Type B pancreatic cell (in vitro differentiated cells): ENCODE measurements at places on chromosomes 1 and 21.

DNA sequence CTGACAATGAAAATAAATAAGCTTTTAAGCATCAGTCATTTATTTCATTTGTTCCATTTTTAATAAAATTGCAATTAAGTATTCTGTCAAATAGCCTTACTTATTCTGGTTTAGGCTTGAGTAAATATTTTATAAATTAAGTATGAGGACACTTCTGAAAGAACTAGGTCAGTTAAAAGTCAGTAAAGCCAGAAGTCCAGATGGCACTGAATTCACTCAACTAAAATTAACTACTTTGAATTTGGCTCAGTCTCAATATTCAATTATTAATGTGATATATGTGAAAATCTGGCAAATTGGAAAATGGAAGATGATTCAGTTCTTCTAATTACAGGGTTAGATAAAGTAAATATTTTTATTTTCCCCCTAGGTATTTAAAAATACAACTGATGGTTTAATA lies 174.2 kb downstream of the BRINP3 start:
- DNase-seq, result no peak

- no peak for DNase-seq
Measured at GRCh38 chr1:166273618-166274017, 106.8 kb upstream of the FAM78B start.

DNA sequence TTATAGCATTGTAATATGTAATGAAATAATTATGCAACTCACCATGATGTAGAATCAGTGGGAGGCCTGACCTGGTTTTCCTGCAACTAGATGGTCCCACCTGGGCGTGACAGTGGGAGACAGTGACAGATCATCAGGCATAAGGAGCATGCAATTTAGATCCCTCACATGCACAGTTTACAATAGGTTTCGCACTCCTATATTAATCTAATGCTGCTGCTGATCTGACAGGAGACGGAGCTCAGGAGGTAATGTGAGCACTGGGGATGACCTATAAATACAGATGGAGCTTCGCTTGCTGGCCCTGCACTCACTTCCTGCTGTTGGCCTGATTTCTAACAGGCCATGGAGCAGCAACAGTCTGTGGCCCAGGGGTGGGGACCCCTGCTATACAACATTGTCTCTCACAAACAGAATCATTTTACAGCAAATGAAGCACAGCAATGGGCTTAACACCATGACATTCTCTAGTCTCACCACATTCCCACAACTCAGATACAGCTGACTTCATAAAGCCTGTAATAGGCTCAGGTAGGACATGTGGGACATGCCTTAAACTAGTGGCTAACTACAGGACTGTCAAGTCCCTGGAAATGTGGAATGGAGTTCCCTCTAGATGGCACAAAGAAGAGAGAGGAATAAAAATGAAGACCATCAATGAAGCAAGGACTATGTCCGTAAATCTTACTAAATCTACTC lies 40.7 kb upstream of the SLC5A9 start:
- no peak for DNase-seq

DNA sequence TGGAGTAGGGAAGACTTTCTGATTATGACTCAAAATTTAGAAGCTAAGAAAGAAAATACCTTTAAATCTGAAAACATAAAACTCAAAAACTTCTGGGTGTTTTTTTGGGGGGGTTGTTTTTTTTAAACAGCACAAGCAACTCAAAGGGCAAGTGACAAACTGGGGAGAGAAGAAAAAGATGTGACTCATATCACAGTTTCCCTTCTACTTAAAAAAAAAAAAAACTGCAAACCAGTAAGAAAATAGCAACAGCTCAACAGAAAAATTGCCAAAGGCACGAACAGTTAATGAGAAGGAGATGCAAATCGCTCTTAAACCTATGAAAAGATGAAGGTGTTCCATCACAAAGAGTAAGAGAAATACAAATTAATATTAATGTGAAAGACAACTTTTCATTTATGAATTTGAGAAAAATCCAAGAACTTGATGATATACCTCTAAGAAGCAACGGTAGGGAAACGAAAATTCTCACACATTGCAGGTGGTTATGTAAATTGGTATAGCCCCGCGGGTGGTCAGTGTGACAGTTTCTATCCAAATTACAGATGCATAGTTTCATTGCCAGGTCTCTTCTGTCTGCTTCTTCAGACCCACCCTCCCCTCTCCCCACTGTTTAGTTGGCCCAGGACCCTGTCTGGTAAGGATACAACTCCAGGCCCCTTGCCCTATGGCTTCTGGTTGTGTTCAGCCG lies 9.0 kb downstream of the IFNAR2 start:
- no peak for DNase-seq

DNA sequence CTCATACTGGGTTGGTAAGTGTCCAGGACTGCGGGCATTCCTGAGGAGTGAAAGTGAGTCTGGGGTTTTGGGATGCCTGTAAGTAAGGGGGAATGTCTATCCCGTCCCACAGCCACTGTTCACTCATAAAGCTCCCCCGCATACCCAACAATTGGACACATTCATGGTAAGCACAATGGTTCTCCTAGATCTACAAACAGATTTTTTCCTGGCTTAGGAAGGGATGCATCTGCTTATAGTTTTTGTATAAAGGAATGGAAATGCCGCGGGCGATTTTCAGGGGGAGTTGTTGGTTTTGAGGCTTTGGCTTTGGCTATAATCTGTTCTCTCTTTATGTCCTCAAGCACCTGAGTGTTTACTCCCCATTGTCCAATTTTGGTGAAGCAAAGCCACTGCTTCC lies 7.1 kb downstream of the ERVH48-1 start:
- DNase-seq, result no peak

- no peak for DNase-seq
Measured at GRCh38 chr1:179873438-179873851, 4.2 kb downstream of the TOR1AIP2 start.
